ENCODE measurements at places on chromosomes 12 and 14.

DNA sequence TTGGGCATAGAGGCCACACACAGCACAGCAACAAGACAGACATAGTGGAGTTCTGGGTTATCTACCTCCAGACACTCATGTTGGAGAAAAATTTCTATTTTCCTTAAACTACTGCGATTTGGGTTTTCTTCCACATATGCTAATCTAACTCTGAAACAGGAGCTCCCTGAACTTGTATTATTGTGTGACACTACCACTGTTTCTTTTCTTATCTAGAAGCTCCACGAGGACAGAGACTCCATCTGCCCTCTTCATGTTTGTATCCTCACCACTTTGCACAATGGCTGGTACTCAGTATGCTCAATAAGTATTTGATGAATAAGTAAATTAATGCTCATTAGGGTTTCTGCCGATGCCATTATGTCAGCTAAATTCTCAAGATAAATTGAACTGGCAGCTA is 218.6 kb downstream of the PAX9 start:
- DNase-seq: no peak

DNA sequence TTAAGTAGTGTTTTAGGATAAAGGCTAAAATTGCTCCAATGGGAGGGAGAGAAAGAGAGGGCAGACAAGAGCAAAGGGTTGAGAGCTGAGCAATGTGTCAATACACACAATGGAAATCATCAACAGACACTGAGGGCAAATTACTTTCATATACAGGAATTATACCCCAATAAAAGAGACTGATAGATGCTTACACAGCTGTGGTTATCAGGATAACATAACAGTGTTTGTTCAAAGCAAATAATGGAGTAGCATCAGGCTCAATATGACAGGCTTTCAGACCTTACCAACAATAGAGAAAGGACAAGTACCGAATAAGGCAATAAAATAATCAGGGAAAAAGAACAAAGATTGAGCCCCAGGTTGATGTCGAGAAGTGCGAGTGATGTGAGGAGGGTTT is 53.4 kb upstream of the DIO2 start:
- DNase-seq: no peak

GRCh38 chr12:107593713-107594381 is 91.8 kb upstream of the PWP1 start:
- DNase-seq: no peak

GRCh38 chr14:91228112-91229004 is 16.1 kb downstream of the GPR68 start:
- peak; percentile 40 for DNase-seq

- DNase-seq: peak; percentile 70
Observed at GRCh38 chr12:51531978-51532497, 59.0 kb upstream of the SCN8A start.

DNA sequence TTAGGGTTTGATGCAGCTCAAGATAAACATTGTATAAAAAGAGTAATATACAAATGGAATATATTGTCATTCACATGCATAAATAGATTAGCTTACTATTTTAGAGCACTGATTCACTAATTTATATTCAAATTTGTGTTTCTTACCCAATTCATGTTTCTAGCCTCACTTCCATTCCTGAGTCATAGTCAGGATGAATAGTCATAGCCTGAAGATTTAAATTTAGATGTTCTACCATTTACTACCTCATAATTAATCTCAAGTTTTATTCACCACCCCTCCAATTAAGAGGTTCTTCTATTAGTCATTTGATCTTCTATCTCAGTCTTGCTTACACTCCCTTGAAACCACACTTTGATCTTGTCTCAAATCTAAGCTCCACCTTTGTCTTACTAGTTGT is 38.7 kb downstream of the ANO4 start:
- DNase-seq: no peak

- no peak for DNase-seq
Observed at GRCh38 chr12:96098631-96099030, 63.2 kb upstream of the LTA4H start.

DNA sequence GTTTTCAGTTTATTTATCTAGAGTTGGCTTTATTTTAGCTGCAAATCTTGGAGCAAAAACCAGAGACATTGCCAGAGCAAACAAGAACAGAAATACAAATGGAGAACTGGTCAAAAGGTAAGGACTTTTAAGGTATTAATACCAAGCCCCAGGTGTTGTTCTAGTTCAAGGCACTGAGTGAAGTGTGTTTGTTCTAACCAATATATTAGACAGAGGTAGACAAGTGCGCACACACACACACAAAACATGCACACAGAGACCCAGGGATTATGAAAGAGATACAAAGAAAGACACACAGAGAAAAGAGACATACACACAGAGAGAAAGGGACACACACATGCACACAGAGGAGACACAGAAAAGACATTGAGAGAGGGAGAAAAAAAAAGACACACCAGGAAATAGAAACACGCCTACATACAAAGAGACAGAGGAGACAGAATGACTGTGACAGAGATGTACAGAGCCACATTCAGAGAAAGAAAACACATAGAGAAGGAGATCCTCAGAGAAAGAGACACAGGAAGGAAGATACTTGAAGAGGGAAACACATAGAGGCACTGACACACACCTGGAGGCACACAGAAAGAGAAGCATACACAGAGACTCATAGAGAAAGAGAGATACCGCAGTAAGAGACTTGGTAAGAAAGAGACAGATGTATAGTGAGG is 50.2 kb downstream of the MIPOL1 start:
- no peak for DNase-seq

DNA sequence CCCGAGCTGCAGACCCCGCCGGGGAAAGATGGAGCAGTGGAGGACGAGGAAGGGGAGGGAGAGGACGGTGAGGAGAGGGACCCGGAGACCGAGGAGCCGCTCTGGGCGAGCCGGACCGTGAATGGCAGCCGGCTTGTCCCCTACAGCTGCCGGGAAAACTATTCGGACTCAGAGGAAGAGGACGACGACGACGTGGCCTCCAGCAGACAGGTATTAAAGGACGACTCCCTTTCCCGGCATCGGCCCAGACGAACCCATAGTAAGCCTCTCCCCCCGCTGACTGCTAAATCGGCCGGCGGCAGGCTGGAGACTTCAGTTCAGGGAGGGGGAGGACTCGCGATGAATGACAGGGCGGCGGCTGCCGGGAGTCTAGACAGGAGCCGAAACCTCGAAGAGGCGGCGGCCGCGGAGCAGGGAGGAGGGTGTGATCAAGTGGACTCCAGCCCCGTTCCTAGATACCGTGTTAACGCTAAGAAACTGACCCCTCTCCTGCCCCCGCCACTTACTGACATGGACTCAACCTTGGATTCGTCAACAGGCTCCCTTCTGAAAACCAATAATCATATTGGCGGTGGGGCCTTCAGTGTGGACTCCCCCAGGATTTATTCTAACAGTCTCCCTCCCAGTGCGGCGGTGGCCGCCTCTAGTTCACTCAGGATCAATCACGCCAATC is 962 bp downstream of the LEMD3 start:
- DNase-seq: no peak
